ENCODE measurements at places on chromosomes 1 and 21.
A peak's percentile ranks its signal among the peaks of the same experiment; 100 is the strongest.

DNA sequence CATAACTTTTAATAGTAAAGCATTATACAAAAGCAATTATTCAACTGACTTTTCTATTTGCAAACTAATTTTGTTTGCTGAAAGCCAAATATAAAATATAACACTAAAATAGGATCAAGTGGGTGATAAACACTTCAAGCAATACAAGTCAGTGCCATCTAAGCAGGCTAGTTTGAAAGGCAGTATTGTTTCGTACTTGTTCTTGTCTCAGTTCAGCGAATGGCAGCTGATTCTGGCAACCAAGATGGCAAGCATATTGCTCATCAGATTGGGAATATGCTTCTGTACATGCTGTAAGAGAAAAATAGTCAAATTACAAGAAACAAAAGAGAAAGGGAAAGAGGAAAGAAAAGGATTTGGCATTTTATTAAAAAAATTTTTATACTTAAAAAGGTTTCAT is 7.5 kb downstream of the TMEM59 start:
- DNase-seq: no peak

DNA sequence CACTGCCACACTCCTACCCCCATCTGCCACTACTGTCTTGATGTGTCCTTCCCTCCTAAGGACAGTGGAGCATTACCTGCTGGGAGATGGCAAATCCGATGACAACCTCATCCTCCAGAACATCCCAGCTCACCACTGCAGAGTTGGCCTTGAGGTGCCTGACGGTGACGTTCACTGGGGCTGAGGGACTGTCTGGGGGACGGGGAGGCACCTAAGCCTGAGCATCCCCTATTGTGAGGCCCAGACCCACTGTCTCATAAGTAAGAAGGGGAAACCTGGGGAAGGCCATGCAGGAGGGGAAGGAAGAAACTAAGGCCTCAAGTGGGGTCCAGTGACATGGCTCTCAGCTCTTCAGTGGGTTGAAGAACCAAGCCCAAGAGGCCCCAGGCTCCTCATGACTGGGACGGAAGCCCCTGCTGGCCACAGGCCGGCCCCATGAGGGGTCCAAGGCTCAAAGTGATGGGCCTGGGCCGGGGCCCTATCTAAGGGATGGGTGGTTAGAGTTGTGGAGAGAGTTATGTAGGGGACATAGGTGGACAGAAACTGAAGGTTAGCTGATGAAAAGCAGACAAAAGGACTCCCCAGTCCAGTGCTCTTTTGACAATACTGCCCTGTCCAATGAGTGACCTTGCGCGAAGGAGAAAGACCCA is 1.8 kb downstream of the FNDC5 start:
- no peak for DNase-seq

GRCh38 chr21:18298228-18298627 is 53.6 kb downstream of the CHODL start:
- DNase-seq: no peak

GRCh38 chr1:42240966-42241755 is 76.6 kb upstream of the GUCA2A start:
- no peak for DNase-seq

DNA sequence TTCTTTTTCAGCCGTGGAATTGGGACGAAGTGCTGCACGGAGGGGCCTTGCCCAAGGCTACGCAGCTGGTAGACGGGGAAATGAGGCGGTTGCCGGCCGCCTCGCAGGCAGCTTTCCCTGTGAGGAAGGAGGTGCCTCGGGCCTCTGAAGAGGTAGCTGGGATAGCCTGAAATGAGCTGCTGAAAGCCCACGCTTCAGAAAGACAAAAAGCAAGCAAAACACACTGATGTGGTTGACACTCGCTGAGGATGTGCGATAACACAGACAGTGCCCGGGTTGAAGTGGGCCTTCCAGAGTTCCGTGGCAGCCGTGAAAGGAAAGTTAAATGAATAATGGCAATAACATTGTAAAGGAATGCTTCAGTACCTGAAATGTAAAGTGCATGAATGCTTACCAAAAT is 47.2 kb downstream of the S1PR1 start:
- peak; percentile 48 for DNase-seq

DNA sequence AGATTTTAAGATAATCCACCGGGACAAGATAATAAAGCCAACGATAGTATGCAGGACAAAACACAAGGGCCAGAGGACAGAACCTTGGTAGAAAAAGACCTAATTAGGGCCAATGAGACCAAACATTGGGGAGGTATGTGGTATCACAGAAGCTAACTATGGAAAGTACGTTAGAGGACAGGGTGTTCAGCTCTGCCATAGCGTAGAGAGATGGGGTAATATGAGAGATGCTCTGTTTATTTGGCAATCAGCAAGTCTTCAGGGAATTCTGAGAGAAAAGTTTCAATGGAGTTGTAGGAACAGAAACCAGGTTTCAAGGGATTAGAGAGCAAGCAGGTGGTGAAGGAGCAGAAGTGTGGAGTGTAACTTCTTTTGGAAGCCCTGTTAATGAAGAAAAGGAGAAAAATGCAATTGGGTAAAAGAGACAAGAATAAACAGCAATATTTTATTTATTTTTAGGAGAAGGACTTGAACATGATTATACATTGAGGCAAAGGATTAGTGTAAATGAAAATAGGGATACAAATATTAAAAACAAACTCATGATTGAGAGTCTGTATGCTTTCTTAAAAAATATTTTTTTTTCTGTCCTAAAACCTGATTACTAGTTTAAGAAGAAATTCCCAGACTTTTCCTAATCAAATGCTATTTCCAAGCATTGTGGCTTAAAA is 24.0 kb downstream of the EEIG2 start:
- DNase-seq: no peak

DNA sequence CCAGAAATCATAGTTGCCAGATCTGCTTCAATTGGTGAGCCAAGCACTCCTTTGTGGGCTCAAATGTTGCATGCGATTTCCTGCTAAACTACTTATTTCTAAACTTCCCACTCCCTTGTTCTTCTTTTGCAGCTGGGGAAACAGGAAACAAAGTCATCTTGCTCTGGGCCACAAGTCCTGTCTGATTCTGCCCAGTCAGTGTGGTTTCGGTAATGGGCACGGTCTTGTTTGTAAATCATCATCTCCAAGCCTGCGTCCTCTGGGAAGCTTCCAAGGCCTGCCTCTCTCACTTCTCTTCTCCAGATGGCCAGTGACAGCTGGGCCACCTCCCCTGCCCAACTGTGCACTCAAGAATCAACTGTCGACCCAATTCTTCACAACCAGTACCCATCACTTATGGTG is 4.4 kb downstream of the S100A8 start:
- DNase-seq: no peak

DNA sequence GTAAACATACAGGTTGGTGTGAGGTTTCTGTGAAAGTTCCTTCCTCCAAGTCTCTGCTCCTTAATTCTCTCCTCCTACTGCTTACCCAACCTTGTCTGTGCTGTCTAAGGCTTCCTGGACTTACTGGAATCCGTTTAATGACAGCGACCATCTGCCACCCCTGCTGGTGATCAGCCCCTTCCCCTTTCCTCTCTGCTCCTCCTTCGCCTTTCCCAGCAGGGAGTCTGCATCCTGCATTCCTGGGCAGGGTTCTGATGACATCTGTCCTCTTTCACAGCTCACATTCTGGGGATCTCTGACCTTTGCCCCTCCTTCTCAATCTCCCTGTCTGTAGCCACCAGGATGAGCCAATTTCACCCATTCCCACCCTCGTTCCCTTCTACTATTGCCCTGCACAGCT is 66.5 kb downstream of the KIRREL1 start:
- no peak for DNase-seq
